ENCODE measurements at places on chromosomes 16 and 17.

- no peak for DNase-seq
Measured at GRCh38 chr16:7550096-7550495, 217.5 kb downstream of the RBFOX1 start.

DNA sequence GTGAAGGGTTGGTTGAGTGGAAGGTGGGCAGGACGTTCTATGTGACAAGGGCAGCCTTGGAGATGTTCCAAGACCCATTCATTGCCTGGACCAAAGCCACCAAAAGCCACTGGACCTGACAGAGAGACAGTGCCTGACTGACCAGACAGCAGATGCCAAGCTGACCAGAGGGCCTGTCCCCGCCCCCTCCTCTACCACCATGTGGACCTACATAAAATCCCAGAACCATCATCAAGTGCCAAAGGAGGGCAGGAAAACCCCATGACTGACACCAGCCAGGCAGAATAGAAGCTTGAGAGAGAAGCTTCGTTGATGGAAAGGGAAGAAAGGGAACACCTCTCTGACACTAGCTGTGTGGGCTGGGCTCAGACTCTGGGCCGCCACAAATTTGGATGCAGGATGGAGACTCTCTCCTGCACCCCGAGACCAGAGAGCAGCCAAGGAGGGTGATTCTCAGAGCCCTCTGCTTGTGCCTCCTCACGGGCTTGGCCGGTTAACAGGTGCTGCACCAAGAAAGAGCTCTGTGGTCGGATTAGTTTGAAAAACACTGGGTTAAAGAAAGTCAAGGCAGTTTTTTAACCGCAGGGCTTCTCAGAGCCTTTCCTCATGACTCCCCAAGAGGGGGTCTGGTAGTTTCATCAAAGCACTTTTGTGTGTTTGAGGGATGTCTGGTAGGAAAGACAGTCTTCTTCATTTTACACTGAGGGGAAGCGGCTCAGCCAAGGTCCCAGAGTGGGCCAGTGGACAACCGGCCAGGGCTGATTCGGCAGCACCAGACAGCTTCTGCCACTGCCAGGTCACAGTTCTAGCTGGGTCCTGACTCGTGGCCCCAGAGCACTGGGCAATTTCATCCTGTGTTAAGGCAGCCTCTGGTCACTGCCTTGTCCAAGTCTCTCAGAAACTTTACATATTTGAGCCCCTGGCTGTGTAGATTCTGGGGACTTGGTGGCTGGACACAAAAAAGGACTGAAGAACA lies 1.7 kb downstream of the TNFRSF13B start:
- no peak for DNase-seq

DNA sequence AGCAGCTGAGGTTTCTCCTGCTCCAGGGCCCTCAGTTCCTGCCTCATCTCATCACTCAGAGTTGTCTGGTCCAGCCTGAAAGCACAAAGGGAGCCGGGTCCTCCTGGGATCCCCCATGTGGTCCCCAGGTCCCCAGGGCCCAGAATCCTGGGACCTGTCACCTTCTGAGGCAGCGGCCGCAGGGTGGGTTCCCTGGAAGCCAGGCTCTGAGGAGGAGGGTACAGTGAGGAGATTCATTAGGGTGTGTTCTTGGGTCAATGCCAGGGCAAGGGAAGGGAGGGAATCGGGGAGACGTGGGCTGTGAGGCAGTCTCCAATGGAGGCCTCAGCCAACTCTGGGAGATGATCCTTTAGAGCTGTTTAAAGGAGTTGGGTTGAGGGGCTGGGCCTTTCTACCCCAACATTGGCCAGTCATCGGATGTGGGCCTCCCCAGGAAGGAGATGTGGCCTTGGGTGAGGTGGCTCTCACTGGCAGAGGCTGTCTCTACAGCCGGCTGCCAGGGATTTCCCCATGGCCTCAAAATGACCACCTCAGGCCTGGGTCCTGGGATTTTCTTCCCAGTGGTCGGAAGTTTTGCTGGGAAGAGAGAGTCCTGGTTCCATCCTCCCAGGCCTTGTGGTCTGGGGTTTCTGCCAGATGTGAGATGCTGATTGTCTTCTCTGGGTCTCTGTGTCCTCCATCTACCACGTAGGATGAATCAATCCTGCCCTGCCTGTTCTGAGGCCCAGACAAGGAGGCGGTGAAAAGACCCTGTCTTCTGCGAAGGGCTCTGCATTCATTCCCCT lies 47.3 kb downstream of the NLRP1 start:
- no peak for DNase-seq

DNA sequence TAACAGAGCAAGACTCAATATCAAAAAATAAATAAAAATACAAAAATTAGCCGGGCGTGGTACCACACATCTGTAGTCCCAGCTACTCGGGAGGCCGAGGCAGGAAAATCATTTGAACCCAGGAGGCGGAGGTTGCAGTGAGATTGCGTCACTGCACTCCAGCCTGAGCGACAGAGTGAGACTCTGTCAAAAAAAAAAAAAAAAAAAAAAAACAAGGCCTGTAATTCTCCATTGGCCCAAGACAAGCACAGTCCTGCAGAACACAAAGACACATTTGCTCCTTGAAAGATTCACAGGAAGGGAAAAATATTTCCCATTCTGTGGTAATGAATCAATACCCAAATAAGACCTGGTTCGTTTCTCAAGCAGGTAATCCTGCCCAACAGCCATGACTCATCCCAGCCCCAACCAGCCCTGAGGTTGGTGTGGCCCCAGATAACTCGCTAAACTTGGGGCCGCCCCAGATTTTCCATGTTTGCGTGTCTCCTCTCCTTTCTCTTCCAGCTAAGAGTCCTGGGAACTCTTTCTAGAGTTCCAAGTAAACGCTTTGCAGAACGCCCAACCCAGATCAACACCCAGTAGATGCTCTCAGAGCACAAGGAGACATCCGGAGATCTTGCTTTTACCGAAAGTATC lies 40.3 kb upstream of the SNN start:
- DNase-seq, result no peak

- no peak for DNase-seq
Measured at GRCh38 chr16:21276090-21276489, 2.0 kb downstream of the CRYM start.

DNA sequence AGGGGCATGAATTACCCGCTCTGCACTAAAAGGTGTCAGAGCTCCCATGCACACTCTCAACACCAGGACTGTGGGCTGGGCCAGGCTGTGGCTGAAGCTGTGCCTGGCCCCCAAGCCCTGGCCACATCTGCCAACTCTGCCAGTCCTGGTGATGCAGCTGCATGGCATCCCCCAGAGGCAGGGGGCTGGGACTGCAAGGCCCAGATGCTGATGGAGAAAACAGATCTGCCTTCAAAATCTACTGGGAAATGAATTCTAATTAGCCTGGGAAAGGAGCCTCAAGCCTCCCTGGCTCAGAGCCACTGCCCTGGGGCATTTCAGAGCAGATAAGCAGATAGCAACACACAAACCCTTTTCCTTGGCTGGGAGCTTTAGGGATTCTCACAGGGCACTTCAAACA lies 3.4 kb downstream of the CHST6 start:
- DNase-seq, result no peak

GRCh38 chr16:9932000-9932399 lies 250.2 kb downstream of the GRIN2A start:
- DNase-seq, result no peak

DNA sequence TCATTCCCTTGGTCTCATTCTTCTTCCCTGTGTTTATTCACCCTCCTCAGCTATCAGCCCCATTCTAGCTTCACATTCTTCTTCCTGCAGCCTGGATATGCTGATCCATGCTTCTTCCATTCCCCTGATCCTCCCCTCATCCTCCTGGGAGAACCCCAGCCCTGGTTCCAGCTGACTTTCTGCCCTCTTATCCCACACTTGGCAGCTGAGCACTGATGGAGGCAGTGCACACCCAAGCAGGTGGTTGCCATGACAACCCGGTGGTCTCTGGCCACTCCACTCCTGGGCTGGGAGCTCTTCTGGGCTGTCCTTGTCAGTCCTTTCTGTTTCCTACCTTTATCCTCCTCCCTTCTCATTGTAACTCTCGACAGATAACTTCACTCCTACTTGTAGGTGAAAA lies 16.7 kb upstream of the TUBG2 start:
- DNase-seq, result no peak

- peak; percentile 62 for DNase-seq
Measured at GRCh38 chr17:39753514-39754160, 15.9 kb downstream of the GRB7 start.

DNA sequence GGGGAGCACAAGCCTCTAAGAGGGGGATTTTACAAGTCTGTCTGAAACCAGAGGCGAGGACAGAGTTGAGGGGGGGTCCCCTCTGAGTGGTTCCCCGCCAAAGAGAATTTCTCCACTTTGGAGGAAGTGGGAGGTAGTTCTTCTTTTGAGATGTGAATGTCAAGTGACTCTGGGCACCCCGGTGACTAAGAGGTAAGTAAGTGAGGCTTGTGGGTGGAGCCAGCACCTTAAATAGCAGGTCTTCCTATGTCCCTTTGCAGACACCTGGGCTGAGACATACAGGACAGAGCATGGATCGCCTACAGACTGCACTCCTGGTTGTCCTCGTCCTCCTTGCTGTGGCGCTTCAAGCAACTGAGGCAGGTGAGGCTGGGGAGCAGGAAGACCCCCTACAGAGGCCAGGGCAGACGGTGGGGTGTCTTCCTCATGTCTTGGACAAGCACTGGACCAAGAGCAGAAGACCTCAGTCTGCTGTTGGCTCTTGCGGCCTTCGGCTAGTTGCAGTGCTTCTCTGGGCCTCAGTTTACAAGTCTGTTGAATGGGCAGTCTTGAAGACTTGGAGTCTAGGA lies at the start of gene CCL22:
Gene CCL22, plus strand, starts transcription at position 257 of the 569 bp plus-strand sequence. Its CDS starts 34 bp downstream, at position 291.
- no peak for DNase-seq

- no peak for DNase-seq
Measured at GRCh38 chr17:56785997-56786680, 47.6 kb downstream of the C17orf67 start.

- DNase-seq, result no peak
Measured at GRCh38 chr16:52652033-52652432, 105.1 kb upstream of the TOX3 start.

- DNase-seq, result no peak
Measured at GRCh38 chr17:70834039-70834438, 664.7 kb downstream of the KCNJ2 start.

All from HuH-7 (cell line).